ENCODE measurements at places on chromosomes 11 and 22.

DNA sequence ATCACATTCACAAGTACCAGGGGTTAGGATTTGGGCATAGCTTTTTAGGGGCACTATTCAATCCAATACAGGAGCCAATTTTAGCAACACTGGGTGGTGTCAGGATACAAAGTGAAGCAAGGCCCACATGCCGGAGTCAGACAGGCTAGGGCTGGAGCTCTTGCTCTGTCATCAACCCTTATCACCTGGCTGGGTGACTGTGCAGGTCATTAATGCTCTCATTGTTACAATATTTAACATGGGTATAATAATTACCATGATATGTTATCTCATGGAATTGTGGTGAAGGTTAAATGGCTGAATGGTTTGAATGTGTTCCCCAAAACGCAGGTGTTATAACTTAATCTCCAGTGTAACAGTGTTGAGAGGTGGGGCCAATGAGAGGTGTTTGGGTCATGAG lies 143.3 kb upstream of the THY1 start:
- no peak for DNase-seq

DNA sequence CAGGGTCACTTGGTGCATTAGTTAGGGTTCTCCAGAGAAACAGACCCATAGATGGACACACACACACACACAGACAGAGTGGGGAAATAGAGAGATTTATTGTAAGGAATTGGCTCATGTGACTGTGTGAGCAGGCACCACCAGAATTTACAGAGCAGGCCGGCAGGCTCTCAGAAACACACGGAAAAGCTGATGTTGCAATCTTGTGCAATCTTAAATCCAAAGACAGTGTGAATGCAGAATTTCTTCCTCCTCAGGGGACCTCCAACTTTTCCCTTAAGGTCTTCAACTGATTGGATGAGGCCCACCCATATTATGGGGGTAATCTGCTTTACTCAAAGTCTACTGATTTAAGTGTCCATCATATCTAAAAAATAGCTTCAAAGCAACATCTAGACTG lies 49.8 kb downstream of the APIP start:
- DNase-seq = no peak

- no peak for DNase-seq
These were observed 202.2 kb upstream of the SORL1-AS1 start for GRCh38 chr11:121654843-121655536.

- no peak for DNase-seq
These were observed 784 bp upstream of the SLC43A3 start for GRCh38 chr11:57427727-57428082.

- no peak for DNase-seq
These were observed 292.3 kb upstream of the FAT3 start for GRCh38 chr11:91932151-91932821.

DNA sequence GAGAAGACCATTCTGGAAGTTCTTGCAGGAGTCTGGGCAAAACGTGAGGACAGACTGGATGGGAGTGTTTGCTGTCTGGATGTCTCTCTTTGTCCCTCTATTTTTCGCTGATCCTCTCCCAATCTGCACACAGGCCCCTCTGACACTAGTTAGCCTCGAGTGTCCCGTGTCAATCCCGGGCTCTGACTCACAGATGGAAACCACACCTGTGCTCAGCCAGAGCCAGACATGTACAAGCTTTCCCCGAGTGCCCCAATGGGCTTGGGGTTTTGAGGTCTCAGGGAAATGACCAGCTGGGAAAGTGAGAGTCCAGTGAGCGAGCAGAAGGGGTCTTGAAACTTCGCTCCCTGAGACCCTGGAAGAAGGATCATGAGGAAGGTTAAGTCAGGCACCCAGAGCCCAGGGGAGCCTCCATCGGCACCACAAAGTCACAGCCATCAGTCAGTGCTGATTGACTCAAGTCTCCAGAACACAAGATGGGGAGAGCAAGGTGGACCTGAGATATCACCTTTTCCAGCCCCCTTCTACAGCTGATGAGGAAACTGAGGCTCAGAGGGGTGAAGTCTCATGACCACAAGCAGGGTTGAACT lies 13.9 kb downstream of the APOL2 start:
- no peak for DNase-seq

GRCh38 chr11:65118097-65118837 lies 766 bp upstream of the ZNHIT2 start:
- no peak for DNase-seq

- DNase-seq = no peak
These were observed 39.6 kb upstream of the WEE1 start for GRCh38 chr11:9533736-9534473.
